ENCODE measurements at places on chromosomes 3 and 15. TPM values are rescaled to one million over a fixed set of nuclear protein-coding genes. Genes with fewer than 3 reads are reported as not detected.

COL6A5 gene
- total RNA-seq, result 6.3 TPM

SI gene
- total RNA-seq, result not detected

TRAT1 gene
- total RNA-seq, result 1.1 TPM

P3H2 gene
- 79.0 TPM for total RNA-seq

LACTB gene
- 24.8 TPM for total RNA-seq

MME gene
- 79.1 TPM for total RNA-seq

STAB1 gene
- 152 TPM for total RNA-seq

ZNF80 gene
- total RNA-seq, result not detected

IL5RA gene
- 0.69 TPM for total RNA-seq

DNA sequence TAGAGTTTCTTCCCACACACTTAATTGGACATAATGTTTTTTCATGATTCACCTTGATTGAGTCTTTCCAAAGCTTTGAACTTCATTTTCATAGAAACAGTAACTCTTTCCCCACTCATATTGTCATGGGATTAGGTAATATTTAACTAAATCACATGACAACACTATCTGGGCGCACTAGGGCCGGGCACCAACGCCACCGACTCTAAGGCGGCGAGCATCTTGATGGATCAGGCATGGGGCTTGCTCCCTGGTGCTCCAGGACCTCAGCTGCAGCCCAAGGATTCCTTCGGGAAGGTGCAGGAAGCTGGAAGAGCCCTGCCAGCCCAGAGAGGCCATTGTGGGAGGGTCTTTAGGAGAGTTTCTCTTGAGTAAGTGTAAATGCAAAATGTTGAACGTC lies 193.1 kb upstream of the UBE3A start:
- H3K27ac ChIP-seq, result no peak overlapping the region
- H3K27me3 ChIP-seq, result no peaks in the 10 kb centered on the region
- no peak for DNase-seq
- H3K36me3 ChIP-seq, result no peaks in the 10 kb centered on the region

GRCh38 chr3:24299806-24300626 lies 194.6 kb downstream of the THRB start:
- no peaks in the 10 kb centered on the region for H3K4me1 ChIP-seq
- DNase-seq, result no peak
- H3K4me3 ChIP-seq, result no peak overlapping the region

GRCh38 chr3:66039590-66039887 lies 821 bp upstream of the MAGI1 start:
- H3K27ac ChIP-seq, result peak overlapping the region; percentile 87
- H3K27me3 ChIP-seq, result no peaks in the 10 kb centered on the region
- no peaks in the 10 kb centered on the region for H3K36me3 ChIP-seq

- H3K27me3 ChIP-seq, result no peaks in the 10 kb centered on the region
- no peak for DNase-seq
- H3K27ac ChIP-seq, result no peak overlapping the region
- no peaks in the 10 kb centered on the region for H3K36me3 ChIP-seq
- no peak overlapping the region for H3K4me3 ChIP-seq
Observed at GRCh38 chr15:53625962-53626845, 133.3 kb downstream of the WDR72 start.

DNA sequence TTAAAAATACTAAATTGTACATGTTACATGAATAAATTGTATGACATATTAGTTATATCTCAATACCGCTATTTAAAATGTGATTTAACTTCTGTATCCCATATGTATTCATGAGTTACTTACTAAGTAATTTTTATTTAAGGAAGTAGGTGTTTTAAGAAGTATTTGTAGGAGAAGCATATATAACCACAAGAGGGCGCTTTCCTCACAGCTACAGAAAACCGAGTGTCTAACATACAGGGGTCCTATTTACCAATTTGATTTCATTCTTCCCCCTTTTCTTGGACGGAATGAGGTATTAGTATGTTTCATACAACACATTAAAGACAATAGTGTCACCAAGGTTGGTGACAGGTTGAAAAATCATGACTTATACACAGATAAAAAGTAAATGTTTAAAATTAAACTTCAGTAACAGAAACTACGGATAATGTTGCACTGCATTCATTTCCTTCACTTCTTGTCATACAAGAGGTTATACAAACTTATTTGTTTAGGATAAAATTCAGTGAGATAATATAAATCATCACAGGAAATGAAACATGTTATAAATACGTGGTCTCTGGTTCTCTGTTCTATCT lies 253.6 kb downstream of the MAGI1 start:
- DNase-seq, result no peak
- H3K4me3 ChIP-seq, result no peak overlapping the region
- no peaks in the 10 kb centered on the region for H3K27me3 ChIP-seq
- no peak overlapping the region for H3K27ac ChIP-seq

- no peak overlapping the region for H3K4me3 ChIP-seq
- DNase-seq, result peak; percentile 31
- no peak overlapping the region for H3K27ac ChIP-seq
- no peaks in the 10 kb centered on the region for H3K4me1 ChIP-seq
- H3K27me3 ChIP-seq, result peaks cover 12% of the 10 kb centered on the region
Observed at GRCh38 chr15:79083154-79083553, 7.4 kb downstream of the RASGRF1 start.

DNA sequence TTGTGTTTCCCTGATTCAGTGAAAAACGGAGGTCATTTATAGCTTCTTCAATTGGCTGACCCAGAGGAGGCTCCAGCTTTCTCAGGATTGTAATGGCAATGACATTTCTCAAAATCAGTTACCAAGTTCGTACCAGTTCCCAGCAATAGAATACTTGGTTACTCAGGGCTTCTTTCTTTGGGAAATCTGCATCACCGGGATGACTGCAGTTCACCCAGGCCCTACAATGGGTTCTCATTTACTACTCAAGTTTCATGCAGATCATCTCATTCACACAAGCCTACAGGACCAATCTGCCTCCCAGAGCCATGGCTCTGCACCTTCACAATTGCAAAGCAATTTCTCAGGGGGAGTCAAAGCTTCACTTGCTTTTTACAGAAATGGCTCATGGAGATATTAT lies 109.6 kb downstream of the FHIT start:
- H3K27ac ChIP-seq, result no peak overlapping the region
- H3K36me3 ChIP-seq, result no peaks in the 10 kb centered on the region
- H3K4me3 ChIP-seq, result no peak overlapping the region
- H3K4me1 ChIP-seq, result no peaks in the 10 kb centered on the region
- DNase-seq, result no peak

DNA sequence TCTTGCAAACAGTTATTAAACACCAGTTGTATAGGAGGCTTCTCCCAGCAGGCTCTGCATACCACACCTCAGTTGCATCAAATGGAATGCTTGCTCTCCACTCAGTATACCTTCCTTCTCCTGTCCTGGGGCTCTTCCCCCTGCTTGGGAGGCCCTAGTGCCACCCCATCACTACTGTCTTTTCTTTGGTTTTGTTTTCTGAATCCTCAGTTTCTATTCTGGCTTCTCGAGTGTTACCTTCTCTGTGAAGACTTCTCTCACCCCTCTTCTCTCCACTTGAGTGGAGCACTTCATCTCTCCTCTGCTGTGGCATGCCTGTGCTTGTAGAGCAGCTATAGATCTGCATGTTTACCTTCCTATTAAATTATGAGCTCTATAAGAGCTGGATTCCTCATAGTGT lies 75.7 kb upstream of the TPRG1 start:
- H3K27me3 ChIP-seq, result no peaks in the 10 kb centered on the region
- no peak for DNase-seq
- H3K27ac ChIP-seq, result no peak overlapping the region
- no peak overlapping the region for H3K4me3 ChIP-seq

GRCh38 chr3:131151-131888 lies 65.2 kb upstream of the CHL1 start:
- H3K4me3 ChIP-seq, result no peak overlapping the region
- H3K4me1 ChIP-seq, result no peaks in the 10 kb centered on the region
- H3K27ac ChIP-seq, result no peak overlapping the region
- no peak for DNase-seq

DNA sequence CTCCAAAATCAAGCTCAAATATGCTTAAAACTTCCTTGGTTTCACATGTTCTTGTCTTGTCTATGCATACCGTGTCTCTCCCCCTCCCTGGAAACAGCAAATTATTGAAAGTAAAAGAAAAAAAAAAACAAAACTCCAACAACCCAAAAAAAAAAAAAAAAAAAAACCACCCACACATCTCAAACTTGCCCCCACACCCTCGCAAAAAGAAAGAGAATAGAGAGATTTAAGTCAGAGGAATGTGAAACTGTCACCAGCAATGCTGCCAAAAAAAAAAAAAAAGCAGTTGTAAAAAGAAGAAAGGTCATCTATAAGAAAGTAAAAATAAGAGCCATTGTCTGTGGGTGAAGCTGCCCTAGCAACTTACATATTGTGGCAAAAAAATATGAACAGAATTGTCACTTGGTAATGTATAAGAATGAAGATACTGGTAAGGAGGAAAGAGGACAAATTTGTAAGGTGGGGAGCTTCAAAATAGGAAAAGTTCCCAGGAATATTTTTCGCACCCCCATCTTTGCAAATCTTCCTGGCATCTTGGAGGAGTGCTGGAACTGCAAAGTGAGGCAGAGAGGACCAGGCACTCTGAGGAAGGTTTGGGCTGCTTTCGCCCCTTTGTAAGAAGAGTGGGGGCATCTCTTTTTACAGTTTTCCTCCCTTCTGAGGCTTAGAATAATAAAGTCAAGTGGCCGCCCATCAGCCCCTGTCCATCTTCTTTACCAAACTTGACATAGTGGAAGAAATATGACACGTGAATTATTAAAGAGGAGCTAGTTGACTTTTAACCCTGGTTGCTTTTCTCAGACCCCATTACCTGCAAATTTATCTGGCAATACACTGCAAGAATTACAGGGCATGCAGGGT lies 81.8 kb downstream of the NR2F2 start:
- H3K27me3 ChIP-seq, result peaks cover 98% of the 10 kb centered on the region
- no peak overlapping the region for H3K4me3 ChIP-seq
- H3K4me1 ChIP-seq, result peaks cover 17% of the 10 kb centered on the region
- no peak overlapping the region for H3K27ac ChIP-seq
- H3K36me3 ChIP-seq, result no peaks in the 10 kb centered on the region

DNA sequence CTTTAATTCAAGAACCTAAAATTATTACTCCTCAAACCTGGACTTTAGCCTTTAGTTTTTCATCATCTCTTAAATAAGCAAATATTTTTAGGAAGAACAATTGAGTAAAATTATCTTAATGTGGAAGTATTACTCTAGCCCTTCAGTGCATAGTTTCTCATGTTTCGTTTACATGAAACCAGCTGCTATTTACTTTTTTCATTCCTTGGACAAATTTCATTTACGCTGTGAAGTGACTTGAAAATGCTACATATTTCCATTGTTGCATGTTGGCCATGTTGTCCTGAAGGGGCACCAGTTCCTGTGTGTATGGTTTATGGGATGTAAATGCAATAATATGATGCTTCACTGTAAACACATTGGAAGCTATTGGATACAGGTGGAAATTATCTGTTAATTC lies 49.9 kb downstream of the SLC25A26 start:
- DNase-seq, result no peak
- H3K36me3 ChIP-seq, result no peaks in the 10 kb centered on the region
- no peaks in the 10 kb centered on the region for H3K27me3 ChIP-seq

- H3K4me1 ChIP-seq, result no peaks in the 10 kb centered on the region
- no peak overlapping the region for H3K27ac ChIP-seq
- no peaks in the 10 kb centered on the region for H3K27me3 ChIP-seq
- H3K36me3 ChIP-seq, result no peaks in the 10 kb centered on the region
Observed at GRCh38 chr15:79641841-79642240, 209.7 kb downstream of the MINAR1 start.

GRCh38 chr3:47578119-47578632 lies 489 bp downstream of the CSPG5 start:
- peak; percentile 77 for DNase-seq
- H3K27me3 ChIP-seq, result peaks cover 23% of the 10 kb centered on the region
- no peaks in the 10 kb centered on the region for H3K36me3 ChIP-seq
- H3K4me3 ChIP-seq, result peak overlapping the region; percentile 58
- H3K27ac ChIP-seq, result no peak overlapping the region

DNA sequence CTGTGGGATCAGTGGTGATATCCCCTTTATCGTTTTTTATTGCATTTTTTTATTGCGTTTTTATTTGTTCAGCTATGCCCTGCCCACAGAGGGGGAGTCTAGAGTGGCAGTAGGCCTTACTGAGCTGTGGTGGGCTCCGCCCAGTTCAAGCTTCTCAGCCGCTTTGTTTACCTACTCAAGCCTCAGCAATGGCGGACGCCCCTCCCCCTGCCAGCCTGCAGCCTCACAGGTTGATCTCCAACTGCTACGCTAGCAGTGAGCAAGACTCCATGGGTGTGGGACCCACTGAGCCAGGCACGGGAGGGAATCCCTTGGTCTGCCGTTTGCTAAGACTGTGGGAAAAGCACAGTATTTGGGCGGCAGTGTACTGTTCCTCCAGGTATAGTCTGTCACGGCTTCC lies 500.6 kb upstream of the MCTP2 start:
- no peaks in the 10 kb centered on the region for H3K27me3 ChIP-seq
- DNase-seq, result no peak
- no peaks in the 10 kb centered on the region for H3K4me1 ChIP-seq
- H3K4me3 ChIP-seq, result no peak overlapping the region

GRCh38 chr15:65914981-65915925 lies 46.0 kb downstream of the RAB11A start:
- peaks cover 10% of the 10 kb centered on the region for H3K36me3 ChIP-seq
- no peak overlapping the region for H3K4me3 ChIP-seq
- no peak for DNase-seq
- no peaks in the 10 kb centered on the region for H3K27me3 ChIP-seq

DNA sequence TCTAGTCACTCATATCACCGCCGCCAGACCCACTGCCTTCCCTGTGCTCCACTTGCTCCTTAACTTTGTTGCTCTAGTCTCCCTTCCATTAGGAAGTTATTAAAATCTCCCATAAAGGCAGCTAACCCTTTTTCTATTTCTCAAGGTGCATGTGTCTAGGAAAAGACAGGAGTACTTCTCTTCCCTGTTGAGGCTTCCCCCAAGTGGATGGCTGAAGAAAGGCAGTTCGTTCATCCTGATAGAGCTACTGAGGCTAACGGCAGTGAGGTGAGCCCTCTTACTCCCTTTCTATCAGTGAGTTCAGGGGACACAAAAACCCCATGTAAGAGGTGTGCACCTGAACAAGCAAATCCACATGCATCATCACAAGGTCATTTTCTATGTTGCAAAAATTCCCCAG lies 397.8 kb downstream of the IGSF11 start:
- no peak for DNase-seq
- no peaks in the 10 kb centered on the region for H3K4me1 ChIP-seq
- no peak overlapping the region for H3K4me3 ChIP-seq
- peaks cover 11% of the 10 kb centered on the region for H3K27me3 ChIP-seq

- H3K36me3 ChIP-seq, result no peaks in the 10 kb centered on the region
- no peak overlapping the region for H3K4me3 ChIP-seq
- peaks cover 14% of the 10 kb centered on the region for H3K4me1 ChIP-seq
- no peak for DNase-seq
- H3K27me3 ChIP-seq, result no peaks in the 10 kb centered on the region
- H3K27ac ChIP-seq, result no peak overlapping the region
Observed at GRCh38 chr15:68699124-68699880, 120.5 kb downstream of the CORO2B start.
